Activated CD4-positive, CD25-positive, alpha-beta regulatory T cell treated with anti-CD3 and anti-CD28 coated beads, Interleukin-2, amount 50 U/mL, for 16 hours (primary cell): ENCODE measurements at places on chromosomes 3 and 15.

DNA sequence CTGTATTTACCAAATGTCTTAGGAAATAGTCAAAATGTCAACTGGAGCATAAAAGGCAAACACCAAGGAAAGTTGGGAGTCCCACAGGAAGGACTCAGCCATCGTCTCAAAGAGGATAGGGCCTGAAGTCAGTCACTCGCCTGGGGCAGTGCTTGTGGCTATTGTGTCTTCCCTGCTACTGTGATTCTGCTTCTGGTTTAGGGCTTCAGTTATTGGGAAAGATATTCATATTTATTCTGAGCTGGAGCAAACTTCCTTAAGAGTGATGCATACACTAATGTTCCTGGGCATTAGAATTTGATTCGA is 118.1 kb downstream of the EDEM1 start:
- DNase-seq: no peak

- DNase-seq: no peak
These were observed 76.6 kb downstream of the CNTN3 start for GRCh38 chr3:74537857-74538256.

DNA sequence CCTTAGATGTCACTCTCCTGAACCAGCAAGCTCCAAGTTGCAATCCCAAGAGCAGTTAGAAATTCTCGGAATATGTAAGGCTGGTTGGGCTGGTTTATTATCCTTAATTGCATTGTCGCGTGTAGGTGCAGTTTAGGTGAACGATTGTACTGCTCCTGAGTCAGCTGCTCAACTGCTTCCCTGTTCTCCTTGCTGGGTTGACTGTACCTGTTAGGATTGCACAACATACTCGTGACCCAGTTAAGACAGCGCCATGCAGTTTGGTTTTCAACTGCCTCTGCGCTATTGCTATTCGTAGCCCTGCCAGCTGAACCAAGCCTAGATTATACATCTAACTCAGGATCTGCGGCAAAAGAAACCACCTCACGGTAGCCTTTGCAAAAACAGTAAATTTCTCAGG is 41.0 kb downstream of the BCL2L10 start:
- DNase-seq: no peak

- DNase-seq: no peak
These were observed 75.8 kb downstream of the AAGAB start for GRCh38 chr15:67178569-67179210.

DNA sequence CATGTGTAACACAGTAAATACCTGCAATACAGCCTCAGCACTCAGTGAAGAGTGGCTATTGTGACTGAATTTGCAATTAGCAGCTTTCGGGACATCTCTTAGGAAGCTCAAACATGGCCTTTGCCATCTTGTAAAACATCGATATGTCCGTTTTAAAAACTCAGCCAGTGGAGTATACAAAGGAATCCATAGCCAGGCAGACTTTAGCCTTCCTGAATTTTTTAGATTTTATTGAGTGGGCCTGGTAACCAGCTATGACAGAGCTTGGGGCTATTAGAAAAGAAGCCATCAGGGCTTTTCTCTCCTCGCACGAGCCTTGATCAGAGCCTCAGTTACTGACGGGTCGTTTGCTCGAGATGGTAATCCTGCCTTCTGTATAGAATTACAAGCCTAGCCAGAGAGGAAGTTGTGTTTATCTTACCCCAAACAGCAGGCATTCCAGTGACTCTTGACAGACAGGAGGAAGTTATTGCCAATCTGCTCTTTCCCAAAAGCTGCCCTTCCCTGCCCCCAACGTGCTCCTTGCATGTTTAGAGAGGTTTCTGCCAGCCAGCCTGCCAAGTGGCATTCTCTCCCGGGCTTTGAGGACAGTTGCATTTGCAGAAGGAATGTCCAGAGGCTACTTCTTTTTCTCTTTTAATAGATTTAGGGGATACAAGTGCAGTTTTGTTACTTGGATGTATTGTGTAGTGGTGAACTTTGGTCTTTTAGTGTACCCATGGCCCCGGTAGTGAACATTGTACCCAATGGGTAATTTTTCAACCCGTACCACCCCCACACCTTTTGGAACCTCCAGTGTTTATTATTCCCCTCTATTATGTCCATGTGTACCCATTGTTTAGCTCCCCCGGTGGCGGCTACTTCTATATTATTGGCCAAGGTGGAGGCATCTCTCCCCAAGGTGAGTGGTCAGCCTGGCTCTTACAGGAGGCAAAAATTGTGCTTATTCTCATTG is 40.6 kb downstream of the ITPR1 start:
- no peak for DNase-seq

DNA sequence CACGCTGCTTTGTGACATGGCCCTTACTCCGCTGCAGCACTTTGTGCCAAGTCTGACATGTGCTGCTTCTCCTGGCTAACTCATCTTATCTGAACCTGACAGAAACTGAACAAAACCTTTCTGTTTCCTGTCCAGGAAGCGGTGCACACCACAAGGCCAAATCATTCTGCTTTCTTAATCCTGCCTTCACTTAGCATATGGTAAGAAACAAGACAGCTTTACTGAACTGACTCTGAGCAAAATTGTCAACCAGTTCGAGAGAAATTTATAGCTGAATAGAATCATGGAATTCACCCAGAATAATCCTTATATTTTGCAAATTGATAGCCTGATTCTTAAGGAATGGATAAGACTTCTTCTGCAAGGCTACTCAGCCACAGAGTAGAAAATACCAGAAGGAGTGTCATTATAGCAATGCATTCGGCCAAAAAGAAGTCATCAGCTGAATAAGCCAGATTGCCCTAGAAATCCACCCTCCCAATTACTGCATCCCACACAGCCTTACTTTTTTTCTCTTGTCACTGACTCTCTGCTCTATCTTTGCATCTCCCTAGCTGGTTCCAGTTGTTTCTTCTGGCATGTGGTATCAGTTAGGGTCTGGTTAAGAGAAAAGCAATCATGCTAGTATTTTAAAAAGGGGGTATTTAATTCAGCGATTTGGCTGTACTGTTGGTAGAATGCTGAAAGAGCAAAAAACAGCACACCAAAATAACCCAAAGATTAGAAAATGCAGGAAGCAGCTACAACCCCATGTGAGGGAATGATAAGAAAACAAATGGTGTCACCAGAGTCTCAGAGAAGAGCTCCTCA is 41.6 kb upstream of the STRIT1 start:
- DNase-seq: no peak

DNA sequence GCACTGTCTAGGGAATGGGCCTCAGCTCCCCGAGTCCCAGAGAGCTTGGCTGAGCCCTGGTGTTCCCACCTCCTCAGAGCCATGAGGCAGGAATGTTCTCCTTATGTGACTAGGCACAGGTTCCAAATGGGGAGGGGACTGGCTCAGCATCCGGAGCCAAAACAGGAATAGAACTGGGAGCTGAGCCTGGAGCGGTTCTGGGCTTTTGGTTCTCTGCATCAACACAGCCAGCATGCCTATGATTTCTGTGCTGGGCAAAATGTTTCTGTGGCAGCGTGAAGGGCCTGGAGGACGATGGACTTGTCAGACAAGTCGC is at the start of gene FAM131A:
FAM131A (plus strand) TSS at position 202 of the 316 bp plus-strand sequence; CDS start at position 233, 31 bp downstream.
- DNase-seq: no peak

GRCh38 chr15:96254173-96254572 is 76.3 kb upstream of the NR2F2 start:
- DNase-seq: no peak

DNA sequence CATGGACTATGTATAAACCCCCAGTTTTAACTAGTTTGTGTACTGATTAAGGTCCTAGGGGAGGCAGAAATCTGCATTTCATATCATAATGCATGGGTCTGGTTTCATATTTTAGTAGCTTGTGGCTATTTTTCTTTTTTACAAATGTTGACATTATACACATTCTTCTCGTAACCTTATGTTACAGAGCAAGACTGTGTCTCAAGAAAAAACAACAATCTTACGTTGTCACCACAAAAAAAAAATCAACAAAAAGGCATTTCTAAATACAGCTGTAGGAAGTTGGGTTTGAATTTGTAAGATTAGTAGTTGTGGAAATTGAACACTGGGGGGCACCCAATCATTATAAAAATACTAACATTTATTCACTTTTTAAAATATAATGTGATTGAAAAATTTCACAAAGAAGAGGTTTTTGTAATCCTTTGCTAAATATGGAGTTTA is 17.9 kb downstream of the SERP1 start:
- no peak for DNase-seq

GRCh38 chr3:9255976-9256375 is 6.5 kb upstream of the SRGAP3 start:
- no peak for DNase-seq

DNA sequence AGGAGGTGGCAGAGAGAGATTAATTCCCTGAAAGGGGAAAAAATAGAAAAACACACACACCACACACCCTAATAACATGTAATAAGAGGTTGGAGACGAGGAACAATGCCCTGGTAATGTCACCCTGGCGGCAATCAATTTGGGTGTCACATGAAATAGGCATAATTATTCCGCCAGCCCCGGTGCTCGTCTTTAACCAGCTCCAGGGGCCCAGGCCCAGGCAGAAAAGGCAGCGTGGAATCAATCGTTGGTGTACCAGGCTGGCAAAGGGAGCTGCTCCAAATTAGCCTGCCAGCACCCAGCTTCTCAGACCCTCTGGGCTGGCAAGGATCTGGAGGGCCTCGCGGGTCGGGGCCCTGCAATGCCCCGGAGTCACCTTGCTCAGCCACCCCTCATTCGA is 5.6 kb downstream of the LINGO1 start:
- no peak for DNase-seq

DNA sequence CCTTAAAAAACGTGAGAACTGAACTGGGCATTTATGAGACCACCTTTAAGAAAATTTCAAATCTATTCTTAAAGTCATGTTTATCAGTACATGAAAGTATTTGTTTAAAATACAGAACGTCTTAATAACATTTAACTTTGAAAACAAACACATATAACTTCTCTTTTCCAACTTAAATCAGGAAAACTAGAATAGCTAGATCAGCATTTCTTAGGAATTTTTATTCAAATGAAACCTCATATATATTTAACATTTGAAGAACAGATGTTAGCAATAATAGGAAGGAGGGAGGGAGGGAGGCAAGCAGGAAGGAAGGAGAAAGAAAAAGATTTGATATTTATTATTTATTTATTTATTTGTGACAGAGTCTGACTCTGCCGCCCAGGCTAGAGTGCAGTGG is 120.2 kb downstream of the NR1I2 start:
- DNase-seq: no peak

- no peak for DNase-seq
These were observed 627.1 kb upstream of the ADAMTS9 start for GRCh38 chr3:65314916-65315315.

DNA sequence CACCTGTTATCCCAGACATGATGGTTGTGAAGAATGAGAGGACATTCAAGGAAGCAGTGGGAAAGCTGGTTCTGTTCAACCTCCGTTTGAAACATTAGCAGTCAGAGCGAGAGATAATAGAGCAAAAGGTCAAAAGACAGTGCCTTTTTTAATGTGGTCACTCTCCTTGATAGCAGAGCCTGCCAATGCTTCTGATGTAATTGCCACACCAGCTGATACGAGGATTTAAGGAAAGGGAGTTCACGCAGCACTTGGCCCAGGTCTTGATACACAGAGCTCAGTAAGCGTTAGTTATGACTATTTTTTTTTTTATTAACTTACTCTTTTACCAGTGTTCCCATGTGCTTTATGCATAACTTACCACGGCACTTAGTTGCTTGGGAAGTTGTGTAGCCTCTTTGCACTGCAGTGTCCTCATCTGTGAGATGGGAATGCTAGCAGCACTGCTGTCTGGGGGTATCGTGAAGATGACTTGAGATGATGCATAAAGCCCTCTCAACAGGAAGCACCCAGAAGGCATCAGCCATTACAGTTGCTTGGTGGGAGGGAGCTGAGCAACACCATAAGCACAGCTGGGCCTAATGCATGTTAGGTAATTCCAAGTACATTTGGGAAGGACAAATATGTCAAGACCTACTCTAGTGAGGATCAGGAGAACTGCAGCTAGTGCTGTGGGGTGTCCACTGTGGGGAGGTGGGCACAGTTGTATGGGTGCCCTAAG is 123.3 kb upstream of the RASGRP1 start:
- DNase-seq: no peak

DNA sequence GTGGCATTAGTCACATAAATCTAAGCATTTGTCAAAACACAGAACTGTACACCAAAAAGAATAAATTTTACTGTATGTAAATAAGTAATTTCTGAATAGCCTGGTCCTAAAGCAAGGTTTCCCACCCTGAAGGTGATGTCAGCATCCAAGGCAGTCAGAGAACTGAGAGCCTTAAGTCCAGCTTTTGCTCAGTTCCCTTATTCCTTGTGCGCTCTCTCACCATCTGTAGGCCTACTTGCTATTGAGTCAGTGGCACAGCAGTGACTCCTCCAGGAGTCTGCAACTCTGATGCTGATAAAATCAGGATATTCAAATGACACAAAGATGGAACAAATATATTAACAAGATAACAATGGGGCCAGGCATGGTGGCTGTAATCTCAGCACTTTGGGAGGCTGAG is 22.3 kb downstream of the VPS39 start:
- no peak for DNase-seq

DNA sequence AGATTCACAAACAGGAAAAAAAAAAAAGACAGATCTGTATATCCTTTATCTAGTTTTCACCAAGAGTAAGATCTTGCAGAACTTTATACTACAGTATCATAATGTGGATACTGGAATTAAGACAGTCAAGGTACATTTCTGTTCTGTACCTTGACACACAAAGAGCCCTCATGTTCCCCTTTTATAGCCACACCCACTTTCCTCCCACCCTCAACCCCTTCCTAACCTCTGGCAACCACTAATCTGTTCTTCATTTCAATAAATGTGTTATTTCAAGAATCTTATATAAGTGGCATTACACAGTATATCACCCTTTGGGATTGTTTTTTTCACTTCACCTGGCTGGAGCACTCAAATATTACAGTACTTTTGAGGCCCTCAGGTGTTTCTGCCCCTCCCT is 3.6 kb upstream of the RAB6B start:
- no peak for DNase-seq

DNA sequence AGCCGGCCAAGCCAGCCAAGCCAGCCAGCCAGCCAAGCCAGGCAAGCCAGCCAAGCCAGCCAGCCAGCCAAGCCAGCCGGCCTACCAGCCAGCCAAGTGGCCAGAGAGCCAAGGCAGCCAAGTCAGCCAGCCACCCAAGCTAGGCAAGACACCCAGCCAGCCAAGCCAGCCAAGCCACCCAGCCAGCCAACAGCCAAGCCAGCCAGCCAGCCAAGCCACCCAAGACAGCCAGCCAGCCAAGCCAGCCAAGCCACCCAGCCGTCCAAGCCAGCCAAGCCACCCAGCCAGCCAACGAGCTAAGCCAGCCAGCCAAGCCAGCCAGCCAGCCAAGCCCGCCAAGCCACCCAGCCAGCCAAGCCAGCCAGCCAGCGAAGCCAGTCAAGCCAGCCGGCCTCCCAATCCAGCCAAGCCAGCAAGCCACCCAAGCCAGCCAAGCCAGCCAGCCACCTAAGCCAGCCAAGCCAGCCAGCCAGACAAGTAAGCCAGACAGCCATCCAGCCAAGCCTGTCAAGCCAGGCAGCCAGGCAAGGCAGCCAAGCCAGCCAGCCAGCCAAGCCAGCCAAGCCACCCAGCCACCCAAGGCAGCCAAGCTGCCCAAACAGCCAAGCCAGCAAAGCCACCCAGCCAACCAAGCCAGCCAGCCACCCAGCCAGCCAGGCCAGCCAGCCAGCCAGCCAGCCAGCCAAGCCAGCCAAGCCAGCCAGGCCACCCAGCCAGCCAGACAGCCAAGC is 200.5 kb downstream of the GOLGA6L6 start:
- no peak for DNase-seq

GRCh38 chr15:89964232-89964954 is 36.7 kb upstream of the ZNF710 start:
- no peak for DNase-seq

GRCh38 chr3:11545186-11545851 is 98.4 kb downstream of the VGLL4 start:
- no peak for DNase-seq
